ENCODE measurements at places on chromosomes 1 and 21. TPM values are rescaled to one million over a fixed set of nuclear protein-coding genes. Genes with fewer than 3 reads are reported as not detected.

- DNase-seq = no peak
Observed at GRCh38 chr21:45225041-45225740, 62.5 kb downstream of the POFUT2 start.

- no peak for DNase-seq
Observed at GRCh38 chr1:213325482-213325881, 274.4 kb downstream of the RPS6KC1 start.

Gene KLF17
- 0.21 TPM for polyA plus RNA-seq

DNA sequence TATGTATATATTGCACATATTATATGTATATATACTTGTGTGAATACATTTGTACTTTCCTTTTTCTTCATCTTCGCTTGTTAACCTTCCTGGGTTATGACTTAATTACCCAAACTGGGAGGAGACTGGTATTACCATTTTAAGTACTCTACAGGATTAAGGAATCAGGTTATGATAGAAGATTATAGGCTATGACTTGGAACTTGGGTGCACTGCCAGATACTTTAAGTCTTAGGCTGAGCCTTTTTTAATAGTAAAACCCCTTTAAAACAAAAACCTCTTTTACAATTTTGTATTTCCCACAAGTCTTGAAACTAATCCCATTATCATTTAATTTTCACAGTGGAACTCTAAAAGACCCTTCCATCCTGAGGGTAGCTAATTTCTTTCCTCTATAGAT is 6.0 kb downstream of the BRWD1 start:
- DNase-seq = no peak

DNA sequence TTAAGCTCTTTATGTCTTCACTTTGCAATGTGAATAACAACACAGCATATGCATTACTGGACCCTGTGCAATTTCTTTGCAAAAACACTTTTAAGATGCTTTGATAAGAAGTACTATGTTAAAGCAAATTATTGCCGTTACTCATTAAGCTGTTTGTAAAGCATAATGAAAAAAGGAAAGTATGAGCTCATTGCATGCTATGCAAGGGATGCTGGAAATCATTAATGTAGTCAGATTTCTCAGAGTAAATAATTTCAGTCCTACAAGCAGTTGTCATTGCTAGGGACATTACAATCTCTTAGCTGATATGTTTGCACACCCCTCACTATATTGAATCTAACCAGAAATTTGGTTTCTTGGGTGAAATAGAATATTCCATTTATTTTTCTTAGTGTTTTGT is 982.5 kb upstream of the ADGRL2 start:
- no peak for DNase-seq

DNA sequence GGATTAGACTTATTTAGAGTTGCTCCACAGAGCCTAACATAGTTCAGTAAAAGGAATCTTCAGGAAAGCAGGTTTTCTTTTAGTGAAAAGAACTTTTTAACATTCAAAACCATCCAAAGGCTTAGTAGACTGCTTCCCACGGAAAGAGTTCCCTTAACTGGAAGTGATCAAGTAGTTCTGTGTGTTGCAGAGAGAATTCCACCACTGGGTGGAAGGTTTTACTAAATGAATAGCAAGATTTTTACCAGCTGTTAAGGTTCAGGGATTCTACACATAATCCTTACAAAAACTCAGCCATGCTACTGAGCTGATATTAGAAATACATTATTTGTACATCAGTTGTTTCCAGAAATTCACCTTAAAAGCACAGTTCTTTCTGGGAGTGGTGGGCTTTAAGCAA is 119.7 kb downstream of the GDAP2 start:
- DNase-seq = no peak

Gene COL16A1
- 10.4 TPM for polyA plus RNA-seq

Gene TEX38
- 0.24 TPM for polyA plus RNA-seq

Gene PER3
- polyA plus RNA-seq = 7.3 TPM

GRCh38 chr1:115412733-115413132 is 74.7 kb upstream of the NGF start:
- no peak for DNase-seq

GRCh38 chr1:234315091-234315541 is 58.1 kb upstream of the COA6 start:
- no peak for DNase-seq

GRCh38 chr1:244221991-244222390 is 170.9 kb downstream of the ZBTB18 start:
- no peak for DNase-seq

GRCh38 chr1:108896146-108897145 is 19.7 kb downstream of the GPSM2 start:
- DNase-seq = no peak

Gene OR2T35
- polyA plus RNA-seq = not detected

Measured in SK-N-SH (cell line).